Muscle of leg (tissue), 16 donors: ENCODE measurements at places on chromosomes 13 and 19. TPM values are rescaled to one million over a fixed set of nuclear protein-coding genes. Genes with fewer than 3 reads are reported as not detected.

TMEM238 gene
- 0.18 TPM for total RNA-seq

MIDN gene
- total RNA-seq: 9.2 TPM

ZNF14 gene
- total RNA-seq: 9.1 TPM

APOE gene
- 56.7 TPM for total RNA-seq

WDR87 gene
- total RNA-seq: under 0.01 TPM

CACNA1A gene
- total RNA-seq: 0.58 TPM

DNA sequence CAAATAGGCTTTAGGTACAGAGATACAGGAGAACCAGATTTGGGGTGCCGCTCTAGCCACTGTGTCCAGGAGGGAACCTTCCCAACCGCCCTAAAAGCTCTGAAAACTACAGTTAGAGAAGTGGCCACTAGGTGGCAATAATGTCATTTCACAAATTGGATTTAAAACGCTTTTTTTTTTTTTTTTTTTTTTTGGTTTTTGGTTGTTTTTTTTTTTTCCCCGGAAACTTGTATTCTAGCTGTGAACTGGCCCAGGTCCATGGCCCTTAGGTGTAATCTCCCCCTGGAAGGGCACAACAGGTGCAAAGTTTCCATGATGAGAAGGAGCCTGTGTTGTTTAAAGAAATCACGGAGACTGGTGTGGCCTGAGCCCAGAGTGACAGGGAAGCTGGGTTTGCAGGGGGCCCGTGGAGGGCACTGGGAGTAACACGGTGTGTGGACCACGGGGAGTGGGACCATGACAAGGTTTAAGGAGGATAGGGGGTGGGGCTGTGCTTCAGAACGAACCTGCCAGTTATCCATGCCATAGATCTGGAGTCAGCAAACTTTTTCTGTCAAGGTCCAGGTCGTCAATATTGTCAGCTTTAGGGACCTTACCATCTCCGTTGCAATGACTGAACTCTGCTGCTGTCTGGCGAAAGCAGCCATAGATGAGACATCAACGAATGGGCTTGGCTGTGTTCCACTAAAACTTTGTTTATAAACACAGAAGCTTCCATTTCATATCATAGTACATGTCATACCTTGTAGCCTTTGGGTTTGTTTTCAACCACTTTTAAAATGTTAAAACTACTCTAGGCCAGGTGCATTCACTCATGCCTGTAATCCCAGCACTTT is 10.1 kb downstream of the OR1I1 start:
- no peak overlapping the region for H3K27ac ChIP-seq
- peaks cover 3% of the 10 kb centered on the region for H3K27me3 ChIP-seq
- H3K36me3 ChIP-seq: no peaks in the 10 kb centered on the region

- DNase-seq: no peak
- H3K4me1 ChIP-seq: no peaks in the 10 kb centered on the region
- no peak overlapping the region for H3K27ac ChIP-seq
- H3K36me3 ChIP-seq: no peaks in the 10 kb centered on the region
Measured at GRCh38 chr13:37944869-37945442, 75.4 kb upstream of the TRPC4 start.

- H3K27ac ChIP-seq: no peak overlapping the region
- peaks cover 22% of the 10 kb centered on the region for H3K36me3 ChIP-seq
- H3K4me1 ChIP-seq: no peaks in the 10 kb centered on the region
- DNase-seq: no peak
- H3K27me3 ChIP-seq: no peaks in the 10 kb centered on the region
- no peak overlapping the region for H3K4me3 ChIP-seq
Measured at GRCh38 chr19:55223291-55224037, 5.1 kb downstream of the TMEM86B start.

GRCh38 chr13:95533545-95534160 is 18.9 kb upstream of the CLDN10 start:
- no peak for DNase-seq
- H3K4me1 ChIP-seq: no peaks in the 10 kb centered on the region
- H3K36me3 ChIP-seq: no peaks in the 10 kb centered on the region
- no peak overlapping the region for H3K4me3 ChIP-seq
- H3K27ac ChIP-seq: no peak overlapping the region

- no peak overlapping the region for H3K4me3 ChIP-seq
- no peak overlapping the region for H3K27ac ChIP-seq
- peaks cover 2% of the 10 kb centered on the region for H3K27me3 ChIP-seq
Measured at GRCh38 chr13:27203186-27203585, 31.6 kb upstream of the USP12 start.

- no peak for DNase-seq
- H3K36me3 ChIP-seq: peaks cover 16% of the 10 kb centered on the region
Measured at GRCh38 chr19:1553415-1553814, 14.7 kb downstream of the MEX3D start.

DNA sequence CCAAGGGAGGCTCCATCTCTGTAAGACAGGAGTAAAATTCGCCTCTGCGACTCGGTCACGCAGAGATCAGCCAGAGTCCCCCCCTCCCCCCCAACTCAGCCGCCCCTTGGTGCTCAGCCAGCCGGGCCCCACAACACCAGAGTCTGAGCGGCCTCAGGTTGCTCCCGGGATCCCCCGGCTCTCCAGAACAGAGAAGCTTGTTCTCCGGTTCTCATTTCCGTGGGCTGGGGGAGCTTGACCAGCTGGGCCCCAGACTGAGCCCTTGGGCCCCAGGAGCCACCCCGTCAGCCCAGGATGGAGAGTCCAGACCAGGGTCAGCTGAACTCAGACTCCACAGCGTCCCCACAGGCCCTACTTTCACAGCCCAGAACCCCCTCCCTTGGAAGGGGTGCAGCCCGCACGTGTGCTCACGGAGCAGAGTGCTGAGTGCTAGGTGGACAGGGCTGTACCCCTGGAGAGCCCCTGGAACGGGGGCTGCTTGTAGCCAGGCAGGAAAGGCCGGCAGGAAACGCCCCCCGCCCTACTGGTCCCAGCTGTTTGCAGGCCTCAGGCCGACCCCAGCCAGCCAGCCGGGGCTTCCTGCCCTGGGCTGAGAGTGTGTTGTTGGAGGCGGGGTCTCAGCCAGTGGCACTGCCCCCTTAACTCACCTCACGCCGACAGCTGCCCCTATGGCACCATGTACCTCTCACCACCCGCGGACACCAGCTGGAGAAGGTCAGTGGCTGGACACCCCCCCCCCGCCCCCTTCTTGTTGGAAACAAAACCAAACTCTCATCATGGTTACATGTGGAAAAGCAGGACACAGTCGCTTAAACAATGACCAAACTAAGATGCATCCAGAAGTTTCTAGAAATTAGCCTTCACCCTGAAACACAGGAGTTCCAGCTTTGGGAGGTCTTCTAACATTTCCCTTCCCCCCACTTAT is 44.4 kb downstream of the COMP start:
- peaks cover 11% of the 10 kb centered on the region for H3K36me3 ChIP-seq
- H3K27ac ChIP-seq: peak overlapping the region; percentile 86
- no peak overlapping the region for H3K4me3 ChIP-seq

DNA sequence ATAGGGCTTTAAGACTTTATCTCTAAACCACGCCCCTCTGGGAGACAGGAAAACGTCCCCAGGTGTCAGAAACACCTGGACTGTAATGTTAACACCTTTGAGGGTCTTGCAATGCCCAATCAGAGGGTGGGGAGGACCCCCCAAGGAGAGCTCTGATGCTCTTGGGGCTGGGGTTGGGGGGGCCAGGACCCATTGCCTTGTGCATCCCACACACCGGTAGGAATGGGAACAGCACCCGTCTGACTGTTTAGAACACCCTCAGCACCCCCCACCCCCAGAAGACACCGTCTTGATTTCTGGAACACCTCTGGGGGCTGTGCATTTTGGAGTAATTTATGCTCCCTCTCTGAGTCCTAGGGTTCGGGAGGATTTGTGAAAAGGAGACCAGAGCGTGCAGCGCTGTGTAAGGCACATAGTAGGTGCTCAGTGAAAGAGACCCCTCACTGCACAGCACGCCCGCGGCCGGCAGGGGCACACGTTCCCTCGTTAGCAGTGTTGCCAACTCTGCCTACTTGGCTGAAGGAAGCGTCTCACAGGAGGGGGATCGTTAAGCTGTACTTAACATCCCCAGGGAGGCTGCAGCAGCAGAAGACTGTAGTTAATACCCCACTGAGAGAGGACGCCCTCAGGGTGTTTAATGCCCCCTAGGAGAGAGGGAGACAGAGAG is 2.8 kb upstream of the ERFL start:
- no peak for DNase-seq
- H3K36me3 ChIP-seq: no peaks in the 10 kb centered on the region
- no peak overlapping the region for H3K4me3 ChIP-seq
- H3K27me3 ChIP-seq: peaks cover 96% of the 10 kb centered on the region
- peaks cover 10% of the 10 kb centered on the region for H3K4me1 ChIP-seq
- H3K27ac ChIP-seq: no peak overlapping the region

DNA sequence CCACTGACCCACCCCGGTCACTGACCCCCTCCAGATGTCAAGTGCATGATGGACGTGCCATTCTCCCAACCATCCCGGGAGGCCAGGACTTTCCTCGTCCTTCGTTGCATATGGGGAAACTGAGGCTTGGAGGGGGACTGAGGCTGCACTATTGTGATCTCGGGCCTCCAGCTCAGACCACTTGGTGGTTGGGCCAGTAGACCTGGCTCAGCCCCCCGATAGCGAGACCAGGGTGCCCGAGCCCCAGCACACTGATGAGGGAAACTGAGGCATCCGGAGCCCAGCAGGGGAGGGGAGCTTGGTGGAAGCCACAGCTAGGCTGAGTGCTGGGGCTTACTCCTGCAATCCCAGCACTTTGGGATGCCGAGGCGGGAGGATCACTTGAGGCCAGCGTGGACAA is 10.4 kb downstream of the EFNA2 start:
- H3K27ac ChIP-seq: no peak overlapping the region
- H3K27me3 ChIP-seq: peaks cover 22% of the 10 kb centered on the region
- H3K36me3 ChIP-seq: no peaks in the 10 kb centered on the region
- H3K4me3 ChIP-seq: no peak overlapping the region
- DNase-seq: no peak

GRCh38 chr19:810077-810855 is 11.5 kb downstream of the PLPPR3 start:
- H3K4me3 ChIP-seq: no peak overlapping the region
- DNase-seq: no peak
- H3K36me3 ChIP-seq: peaks cover 67% of the 10 kb centered on the region
- H3K27me3 ChIP-seq: no peaks in the 10 kb centered on the region
- H3K27ac ChIP-seq: no peak overlapping the region

- DNase-seq: peak; percentile 94
- H3K4me1 ChIP-seq: no peaks in the 10 kb centered on the region
- H3K27ac ChIP-seq: peak overlapping the region; percentile 31
- H3K36me3 ChIP-seq: no peaks in the 10 kb centered on the region
- no peak overlapping the region for H3K4me3 ChIP-seq
Measured at GRCh38 chr13:65913173-65913572, 1317.0 kb downstream of the PCDH9 start.

GRCh38 chr13:45372189-45373161 is 31.5 kb upstream of the TPT1 start:
- H3K36me3 ChIP-seq: peaks cover 6% of the 10 kb centered on the region
- no peak for DNase-seq
- H3K27me3 ChIP-seq: no peaks in the 10 kb centered on the region
- H3K27ac ChIP-seq: no peak overlapping the region
- no peak overlapping the region for H3K4me3 ChIP-seq
- peaks cover 23% of the 10 kb centered on the region for H3K4me1 ChIP-seq

DNA sequence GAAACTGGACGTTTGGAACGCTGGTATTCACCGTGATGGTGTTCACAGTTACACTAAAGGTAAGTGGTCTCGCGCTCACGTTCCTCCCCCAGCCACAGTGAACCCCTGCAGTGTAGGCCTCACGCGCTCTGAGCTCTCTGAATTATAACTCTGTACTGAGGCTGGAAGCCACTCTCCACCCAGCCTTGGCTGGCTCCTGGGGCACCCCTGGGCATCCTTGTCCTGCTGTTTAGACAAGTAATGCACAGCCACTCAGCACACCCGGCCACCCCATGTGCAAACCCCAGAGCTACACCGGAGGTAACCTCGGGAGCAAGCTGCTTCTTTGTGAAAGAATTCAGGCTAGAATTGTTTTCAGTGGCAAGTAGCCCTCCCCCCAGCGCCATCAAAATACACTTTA is 97.3 kb upstream of the MCF2L start:
- no peaks in the 10 kb centered on the region for H3K27me3 ChIP-seq
- DNase-seq: no peak
- peaks cover 25% of the 10 kb centered on the region for H3K36me3 ChIP-seq
- H3K4me1 ChIP-seq: peaks cover 9% of the 10 kb centered on the region

DNA sequence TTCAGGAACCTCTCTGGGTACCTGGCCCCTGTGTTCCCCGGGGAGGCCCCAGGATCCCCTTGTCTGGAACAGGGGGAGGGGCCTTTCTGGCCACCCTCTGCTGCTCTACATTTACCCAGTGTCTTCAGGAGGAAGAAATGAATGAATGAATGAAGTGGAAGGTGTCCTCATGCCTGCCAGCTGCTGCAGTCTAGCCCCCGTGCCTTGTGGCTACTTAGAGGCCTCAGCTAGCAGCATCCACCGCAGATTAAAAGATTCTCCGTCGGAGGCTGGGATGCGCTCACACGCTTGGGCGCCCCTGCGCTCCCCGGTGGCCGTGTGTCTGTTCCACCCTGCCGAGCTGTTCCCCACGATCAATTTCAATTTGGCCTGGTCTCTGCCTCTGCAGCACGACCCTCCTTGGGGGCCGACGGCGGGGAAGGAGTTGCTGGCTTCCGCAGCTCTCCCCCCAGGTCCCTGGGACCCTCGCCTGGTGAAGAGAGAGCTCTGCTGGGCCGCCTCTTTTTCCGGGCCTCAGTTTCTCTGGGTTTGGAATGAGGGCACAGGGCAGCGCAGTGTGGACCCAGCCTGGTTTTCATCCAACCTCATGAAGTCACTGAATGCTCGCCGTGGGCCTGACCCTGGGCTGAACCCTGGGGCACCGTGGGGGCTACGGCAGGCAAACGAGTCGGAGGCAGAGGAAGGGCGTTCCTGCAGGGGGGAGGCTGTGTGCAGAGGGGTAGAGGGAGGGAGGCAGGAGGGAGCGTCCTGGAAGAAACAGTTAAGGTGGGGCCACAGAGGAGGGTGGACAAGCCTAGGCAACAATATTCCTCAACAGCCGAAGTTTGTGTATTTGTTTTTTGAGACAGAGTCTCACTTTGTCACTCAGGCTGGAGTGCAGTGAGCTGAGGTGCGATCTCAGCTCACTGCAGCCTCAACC is 28.3 kb downstream of the EFNA2 start:
- no peak for DNase-seq
- no peak overlapping the region for H3K27ac ChIP-seq
- peaks cover 43% of the 10 kb centered on the region for H3K4me1 ChIP-seq
- no peaks in the 10 kb centered on the region for H3K36me3 ChIP-seq
- peaks cover 55% of the 10 kb centered on the region for H3K27me3 ChIP-seq
